Adipocyte (in vitro differentiated cells): ENCODE measurements at places on chromosomes 12 and 14.

GRCh38 chr14:91872011-91872501 is 4.7 kb upstream of the TC2N start:
- no peak for DNase-seq

- no peak for DNase-seq
Measured at GRCh38 chr12:86228656-86229055, 27.5 kb downstream of the MGAT4C start.

GRCh38 chr14:27267876-27268275 is 670.0 kb upstream of the NOVA1 start:
- no peak for DNase-seq

DNA sequence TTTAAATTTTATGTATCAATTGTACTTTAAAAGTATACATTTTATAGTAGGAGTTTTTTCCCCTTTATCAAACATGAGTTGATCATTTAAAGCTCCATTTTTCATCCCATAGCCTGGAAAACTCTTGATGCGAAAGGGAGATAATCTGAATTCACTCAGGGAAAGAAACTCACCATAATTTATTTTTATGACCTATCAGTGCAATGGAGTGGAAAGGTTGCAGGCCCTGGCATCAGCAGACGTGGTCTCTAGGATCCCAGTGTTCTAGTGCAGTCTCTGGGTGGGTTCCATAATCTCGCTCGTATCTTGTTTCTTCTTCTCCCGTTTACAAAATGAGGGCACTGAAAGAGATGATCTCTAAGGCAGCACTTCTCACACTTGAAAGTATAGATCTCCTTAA is 85.0 kb downstream of the PTGER2 start:
- DNase-seq: no peak

DNA sequence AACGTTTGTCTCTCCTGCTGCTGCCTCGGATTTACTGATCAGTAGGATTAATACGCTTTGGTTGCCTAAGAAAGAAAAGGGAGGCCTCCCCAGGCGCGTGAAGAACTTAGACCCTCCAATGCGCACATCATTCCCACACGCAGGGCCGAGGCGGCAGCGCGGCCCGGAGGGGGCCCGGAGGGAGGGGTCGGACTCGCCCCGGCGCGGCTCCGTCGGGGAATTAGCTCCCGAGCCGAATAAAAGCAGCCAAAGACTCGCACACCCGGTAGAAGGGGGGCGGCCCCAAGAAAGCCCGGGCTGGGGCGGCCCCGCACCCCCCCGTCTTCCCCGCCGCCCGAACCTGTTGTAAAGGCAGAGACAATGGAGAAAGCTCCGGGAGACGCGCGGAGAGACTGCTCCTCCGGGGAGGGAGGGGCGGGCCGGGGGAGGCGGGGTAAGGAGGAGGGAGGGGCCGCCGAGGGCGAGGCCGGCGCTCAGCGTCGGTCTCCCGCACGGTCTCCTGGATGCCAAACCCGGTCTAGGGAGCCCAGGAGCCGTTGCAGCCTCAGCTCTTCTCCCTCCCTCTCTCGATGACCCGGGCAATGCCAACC is at the start of gene NELL2:
NELL2 (minus strand) TSS at position 362 of the 590 bp plus-strand sequence. CDS start 446 bp downstream, outside the sequence.
- peak; percentile 56 for DNase-seq

DNA sequence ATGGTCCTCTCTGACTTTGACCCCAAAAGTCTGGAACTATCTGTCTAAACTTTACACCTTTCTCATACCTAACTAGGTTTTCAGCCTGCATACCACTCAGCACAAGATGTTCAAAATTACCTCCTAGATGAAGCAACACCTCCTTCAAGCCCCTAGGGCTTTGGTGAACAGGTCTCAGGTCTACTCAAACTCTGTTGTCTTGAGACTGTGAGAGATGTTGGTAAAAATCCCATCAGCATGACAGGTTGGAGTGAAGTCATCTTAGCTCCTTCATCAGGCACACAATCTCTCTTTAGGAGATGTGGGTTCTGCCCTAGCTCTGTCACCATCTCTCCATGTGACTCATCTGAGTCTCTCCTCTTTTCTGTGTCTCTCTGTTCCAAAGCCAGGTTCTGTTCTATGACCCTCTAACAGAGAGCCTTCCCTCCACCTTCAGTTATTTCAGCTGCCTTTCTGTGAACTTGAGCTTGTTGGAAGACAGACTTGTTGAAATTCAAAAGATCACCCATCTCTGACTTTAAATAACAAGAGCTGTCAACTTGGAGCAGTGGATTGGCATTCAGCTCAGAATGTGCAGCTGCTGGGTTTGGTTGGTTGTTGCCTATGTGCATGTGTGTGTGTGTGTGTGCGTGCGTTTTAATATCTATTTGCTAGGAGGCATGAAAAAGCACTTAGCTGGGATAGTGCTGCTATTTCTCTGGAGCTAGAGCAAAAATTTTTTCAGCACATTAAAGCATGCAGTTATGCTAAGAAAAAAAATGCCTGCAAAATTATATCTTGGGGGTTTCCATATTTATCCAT is 130.7 kb downstream of the CRACR2A start:
- no peak for DNase-seq

GRCh38 chr14:93980456-93981201 is 4.3 kb upstream of the ASB2 start:
- no peak for DNase-seq

- DNase-seq: no peak
Measured at GRCh38 chr14:77478796-77479195, 19.8 kb downstream of the ISM2 start.

- DNase-seq: peak; percentile 90
Measured at GRCh38 chr12:68007466-68007865, 18.2 kb downstream of the IFNG-AS1 start.

GRCh38 chr12:74890237-74890599 is 319.4 kb downstream of the KCNC2 start:
- DNase-seq: peak; percentile 80

GRCh38 chr12:6966351-6966750 is 4.1 kb downstream of the PHB2 start:
- DNase-seq: no peak

DNA sequence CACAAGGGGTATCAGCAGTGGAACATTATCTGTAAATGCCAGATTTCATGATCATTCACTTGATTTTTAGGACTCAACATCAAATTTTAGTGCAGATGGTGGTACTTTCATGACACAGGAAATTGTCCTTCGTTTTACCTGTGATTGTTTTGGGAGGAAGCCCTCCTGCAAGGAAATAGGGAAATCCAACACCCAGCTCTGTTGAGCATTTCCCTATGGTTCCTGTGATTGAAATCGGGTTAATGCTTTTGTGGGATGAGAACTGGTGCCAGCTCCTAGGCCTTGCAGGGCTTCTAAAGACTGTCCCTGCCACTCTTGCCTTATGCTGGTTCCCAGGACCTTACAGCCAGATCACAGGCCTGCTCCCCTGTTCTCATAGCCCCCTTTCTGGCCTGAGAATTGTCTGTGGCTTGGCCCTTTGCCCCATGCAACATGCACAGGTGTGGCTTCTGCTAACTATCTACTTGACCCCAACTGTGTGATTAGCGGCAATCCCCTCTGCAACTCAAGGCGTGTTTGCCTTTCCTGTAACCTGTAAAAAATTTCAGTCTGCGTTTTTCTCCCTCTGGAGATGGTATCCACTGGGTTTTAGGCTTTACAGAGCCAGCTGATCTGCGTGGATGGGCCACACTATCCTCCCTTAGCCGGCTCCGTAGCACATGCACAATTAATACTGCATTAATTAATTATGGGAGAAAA is 112.5 kb downstream of the ETV6 start:
- no peak for DNase-seq

- DNase-seq: peak; percentile 69
Measured at GRCh38 chr14:92553438-92553837, 39.9 kb downstream of the RIN3 start.

DNA sequence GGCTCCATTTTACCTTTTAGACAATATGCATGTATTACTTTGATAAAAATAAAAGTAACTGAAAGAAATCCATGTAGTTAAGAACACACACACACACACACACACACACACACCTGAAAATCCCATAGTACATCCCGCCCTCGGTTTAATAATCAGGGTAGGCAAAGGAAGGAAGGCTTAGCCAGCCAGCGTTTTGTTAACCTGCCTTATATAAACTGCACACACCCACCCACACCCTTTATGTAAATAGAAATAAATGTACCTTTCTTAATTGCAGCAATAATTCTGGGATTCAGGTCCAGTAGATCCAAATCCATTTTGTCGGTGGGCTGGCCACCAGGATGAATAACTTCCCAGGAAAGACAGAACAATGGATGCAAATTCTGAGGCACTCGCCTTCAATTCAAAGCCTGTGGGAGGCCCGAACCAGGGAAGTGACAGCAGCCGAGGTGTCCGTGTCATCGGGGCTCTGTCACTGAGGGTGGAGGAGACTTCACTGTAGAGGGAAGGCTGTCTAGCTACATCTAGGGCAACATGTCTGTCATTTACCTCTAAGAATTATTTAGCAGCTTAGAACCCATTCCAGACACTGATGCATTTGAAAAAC is 4.4 kb downstream of the XRCC3 start:
- no peak for DNase-seq

- DNase-seq: no peak
Measured at GRCh38 chr12:125203145-125203765, 138.0 kb downstream of the AACS start.

GRCh38 chr14:53514197-53514596 is 361.1 kb upstream of the DDHD1 start:
- DNase-seq: no peak

DNA sequence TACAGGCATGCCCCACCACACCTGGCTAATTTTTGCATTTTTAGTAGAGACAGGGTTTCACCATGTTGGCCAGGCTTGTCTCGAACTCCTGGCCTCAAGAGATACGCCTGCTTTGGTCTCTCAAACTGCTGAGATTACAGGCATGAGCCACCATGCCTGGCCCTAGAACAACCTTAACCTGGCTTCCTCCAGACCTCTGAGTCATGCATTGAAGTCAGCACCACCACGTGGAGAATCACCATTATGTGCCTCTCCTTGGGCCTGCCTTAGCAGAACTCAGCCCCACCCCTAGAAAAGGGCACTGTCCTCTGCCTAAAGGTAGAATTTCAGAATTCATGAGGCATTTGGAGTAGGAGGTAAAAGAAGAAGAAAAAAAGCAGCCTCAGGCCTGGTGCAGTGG is 49.0 kb downstream of the LIMA1 start:
- no peak for DNase-seq

DNA sequence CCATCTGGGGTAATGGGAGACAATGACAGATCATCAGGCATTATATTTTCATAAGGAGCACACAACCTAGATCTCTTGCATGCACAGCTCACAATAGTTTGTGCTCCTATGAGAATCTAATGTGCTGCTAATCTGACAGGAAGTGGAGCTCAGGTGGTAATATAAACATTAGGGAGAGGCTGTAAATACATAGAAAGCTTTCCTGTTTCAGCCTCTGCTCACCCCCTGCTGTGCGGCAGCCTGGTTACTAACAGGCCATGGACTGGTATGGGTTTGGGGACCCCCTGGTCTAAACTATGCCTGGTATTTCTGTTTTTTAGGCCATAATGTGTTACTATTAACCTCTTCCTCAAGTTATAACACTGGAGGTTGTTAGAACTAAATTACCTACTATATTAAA is 1373.7 kb downstream of the LRFN5 start:
- DNase-seq: no peak

DNA sequence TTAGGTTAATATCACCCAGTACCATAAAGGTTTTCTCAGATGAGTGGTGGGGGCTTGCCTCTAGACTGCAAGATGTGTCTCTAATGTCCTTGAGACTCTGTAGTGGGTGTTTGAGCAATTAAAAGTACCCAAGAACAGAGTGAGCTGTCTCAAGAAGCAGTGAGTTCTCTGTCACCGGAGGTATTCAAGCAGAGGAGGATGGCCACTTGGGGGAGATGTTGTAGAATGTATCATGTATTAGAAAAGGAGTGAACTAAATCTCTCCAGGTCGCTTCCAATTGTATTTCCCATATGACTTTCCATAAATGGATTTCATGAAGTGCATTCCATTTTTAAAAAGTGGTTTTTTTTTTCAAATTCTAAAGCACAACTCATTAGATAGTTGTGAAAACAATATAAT is 35.0 kb downstream of the SLC17A8 start:
- peak; percentile 8 for DNase-seq

GRCh38 chr12:48788854-48789775 is at the start of gene ADCY6:
ADCY6 (minus strand) TSS chr12:48789089; CDS start chr12:48783434, 5,655 bp downstream.
- peak; percentile 91 for DNase-seq

- peak; percentile 79 for DNase-seq
Measured at GRCh38 chr14:30521899-30522736, 36.8 kb upstream of the G2E3 start.

GRCh38 chr12:6535960-6536847 is 1.9 kb downstream of the GAPDH start:
- peak; percentile 19 for DNase-seq

GRCh38 chr14:34275078-34275477 is 187.0 kb downstream of the SPTSSA start:
- DNase-seq: peak; percentile 24

GRCh38 chr14:78152201-78153063 is 17.7 kb upstream of the NRXN3 start:
- DNase-seq: no peak

DNA sequence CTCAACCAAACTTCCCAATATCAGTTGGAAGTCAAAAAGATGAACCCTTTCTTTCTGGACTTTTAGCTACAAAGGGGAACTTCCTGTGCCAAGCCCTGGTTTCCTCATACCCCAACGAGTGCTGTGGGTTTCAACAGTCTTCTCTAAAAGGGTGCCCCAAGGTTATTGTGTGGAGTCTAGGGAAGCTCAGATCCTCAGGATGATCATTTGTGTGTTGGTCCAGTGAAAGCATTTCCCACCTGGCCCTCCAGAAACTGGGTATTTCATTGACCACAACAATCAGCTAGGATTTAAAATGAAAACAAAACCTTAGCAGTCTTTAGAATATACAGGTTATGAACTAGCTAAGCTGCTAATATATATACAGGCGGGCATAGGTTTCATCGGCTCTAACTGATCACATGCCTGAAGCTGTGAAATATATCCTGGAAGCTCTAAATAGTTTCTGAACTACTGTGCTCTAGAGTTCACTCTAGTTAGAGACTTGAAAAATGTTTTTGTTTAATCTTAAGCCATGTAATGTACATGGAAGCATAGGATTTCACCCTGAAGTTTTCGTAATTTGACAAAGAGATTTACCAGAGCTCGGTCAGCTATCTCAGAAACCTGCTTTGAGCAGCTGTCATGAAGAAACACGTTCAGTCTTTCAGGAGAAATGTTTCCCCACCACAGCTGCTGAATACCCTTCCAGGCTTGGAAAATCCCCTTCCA is 29.6 kb downstream of the P2RX4 start:
- DNase-seq: no peak

GRCh38 chr14:91177073-91178034 is 63.5 kb downstream of the DGLUCY start:
- peak; percentile 84 for DNase-seq

DNA sequence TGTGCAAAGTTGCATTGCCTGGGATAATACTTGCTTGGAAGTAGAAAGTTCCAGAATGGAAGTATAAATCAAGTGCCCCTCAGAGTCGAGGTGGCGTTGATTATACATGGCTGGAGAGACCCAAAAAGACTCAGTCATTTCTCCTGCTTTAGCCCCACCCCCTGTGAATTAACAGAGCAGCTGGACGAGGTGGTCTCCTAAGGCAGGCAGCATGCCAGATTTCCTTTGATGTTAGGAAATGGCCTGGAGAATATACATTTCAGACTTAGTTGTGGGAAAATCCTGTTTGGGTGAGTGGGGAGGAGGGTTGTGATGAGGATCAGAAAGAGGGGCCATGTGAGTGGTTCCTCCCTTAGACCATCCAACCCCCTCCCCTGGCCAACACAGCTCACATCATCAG is 406.1 kb upstream of the TMPO start:
- DNase-seq: no peak

- no peak for DNase-seq
Measured at GRCh38 chr14:87952307-87953094, 40.5 kb downstream of the GALC start.

GRCh38 chr14:74852922-74853530 is 22.9 kb downstream of the PROX2 start:
- DNase-seq: peak; percentile 95

GRCh38 chr12:3038926-3039510 is 38.2 kb upstream of the TSPAN9 start:
- DNase-seq: no peak
